ENCODE measurements at places on chromosomes 2 and 18.
A peak's percentile ranks its signal among the peaks of the same experiment; 100 is the strongest.

DNA sequence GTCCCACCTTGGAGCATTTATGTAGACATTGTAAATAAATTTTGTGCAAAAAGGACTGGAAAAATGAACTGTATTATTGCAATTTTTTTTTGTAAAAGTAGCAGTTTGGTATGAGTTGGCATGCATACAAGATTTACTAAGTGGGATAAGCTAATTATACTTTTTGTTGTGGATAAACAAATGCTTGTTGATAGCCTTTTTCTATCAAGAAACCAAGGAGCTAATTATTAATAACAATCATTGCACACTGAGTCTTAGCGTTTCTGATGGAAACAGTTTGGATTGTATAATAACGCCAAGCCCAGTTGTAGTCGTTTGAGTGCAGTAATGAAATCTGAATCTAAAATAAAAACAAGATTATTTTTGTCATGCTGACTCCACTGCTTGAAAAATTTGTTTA lies 137.5 kb downstream of the MEIS1 start:
- DNase-seq: no peak

GRCh38 chr2:236415684-236416444 lies 151.7 kb upstream of the ASB18 start:
- DNase-seq: no peak

- DNase-seq: no peak
These were observed 339.8 kb downstream of the CYP26B1 start for GRCh38 chr2:71807581-71808451.

- no peak for DNase-seq
These were observed 166.8 kb downstream of the TPGS2 start for GRCh38 chr18:36661999-36662398.

DNA sequence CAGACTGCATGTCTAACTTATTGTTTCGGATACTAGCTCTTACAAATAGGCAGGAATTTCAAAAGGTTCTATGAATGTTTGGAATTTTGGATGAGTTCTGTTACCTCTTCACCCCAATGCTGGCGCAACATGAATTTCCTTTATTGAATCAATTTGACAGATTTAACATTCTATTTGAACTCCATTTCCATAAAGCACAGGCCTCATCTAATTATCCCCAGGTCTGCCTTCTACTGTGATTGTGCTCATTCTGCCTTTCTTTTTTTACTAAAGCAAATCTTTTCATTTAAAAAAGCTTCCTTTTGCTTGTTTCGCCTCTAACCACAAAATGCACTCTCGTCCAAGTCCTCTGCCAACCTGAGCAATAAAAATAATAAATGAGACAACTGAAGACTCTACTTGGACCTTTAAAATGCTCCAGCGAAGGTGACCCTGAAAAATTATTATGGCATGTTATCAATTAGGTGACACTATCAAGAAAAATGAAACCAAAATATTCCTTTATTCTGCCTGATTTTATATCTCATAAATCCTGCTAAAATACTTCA lies 922.9 kb upstream of the FSHR start:
- DNase-seq: no peak

DNA sequence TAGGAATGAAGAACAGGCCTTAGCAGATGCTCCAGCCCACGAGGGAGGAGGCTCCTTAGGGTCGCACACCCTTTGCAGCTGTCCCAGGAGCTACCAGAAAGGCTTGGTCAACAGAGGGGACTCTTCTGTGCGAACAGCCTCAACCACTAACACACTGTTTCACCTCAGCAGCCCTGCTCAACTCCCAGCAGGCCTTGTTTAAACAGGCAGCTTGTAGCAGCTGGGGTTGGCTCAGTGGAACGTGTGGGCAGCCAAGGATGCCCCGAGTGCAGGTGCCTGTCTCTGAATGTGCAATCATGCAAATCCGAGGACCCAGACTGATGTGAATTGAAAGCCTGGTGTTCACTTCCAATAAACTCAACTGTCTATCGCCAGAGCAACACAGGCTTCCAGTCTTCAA lies 88.7 kb upstream of the CXCR4 start:
- peak; percentile 33 for DNase-seq

DNA sequence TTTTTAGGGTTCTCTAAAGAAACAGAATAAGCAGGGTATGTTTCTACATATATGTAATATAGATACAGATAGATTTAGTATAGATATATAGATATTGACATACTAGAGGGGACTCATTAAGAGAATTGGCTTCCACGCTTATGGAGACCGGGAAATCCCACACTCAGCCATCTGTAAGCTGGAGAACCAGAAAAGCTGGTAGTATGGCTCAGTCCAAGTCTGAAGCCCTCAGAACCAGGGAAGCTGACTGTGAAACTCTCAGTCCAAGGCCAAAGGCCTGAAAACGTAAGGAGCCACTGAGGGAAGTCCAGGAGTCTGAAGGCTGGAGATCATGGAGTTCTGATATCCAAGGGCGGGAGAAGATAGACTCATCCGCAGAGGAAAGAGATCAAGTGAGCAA lies 441.3 kb upstream of the CDH20 start:
- no peak for DNase-seq

DNA sequence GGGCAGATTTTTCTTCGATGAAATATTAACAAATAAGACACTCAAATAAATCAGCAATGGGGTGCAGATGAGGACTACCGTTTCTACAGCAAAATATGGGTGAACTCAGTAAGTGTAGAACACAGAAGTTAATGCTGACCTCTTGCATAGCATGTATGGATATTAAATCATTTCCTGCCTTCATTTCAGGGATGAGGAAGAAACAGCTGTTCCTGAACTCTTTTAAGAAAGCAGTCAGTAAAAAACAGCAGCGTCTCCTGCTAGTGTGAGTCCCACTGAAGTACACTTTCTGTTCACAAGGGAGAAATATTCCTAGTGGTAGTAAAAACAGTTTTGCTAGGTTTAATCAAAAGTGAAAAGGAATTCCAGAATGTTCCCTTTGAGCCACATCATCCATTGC lies 379.0 kb downstream of the ZEB2 start:
- no peak for DNase-seq

GRCh38 chr2:11542275-11542819 lies 8.5 kb downstream of the GREB1 start:
- no peak for DNase-seq

DNA sequence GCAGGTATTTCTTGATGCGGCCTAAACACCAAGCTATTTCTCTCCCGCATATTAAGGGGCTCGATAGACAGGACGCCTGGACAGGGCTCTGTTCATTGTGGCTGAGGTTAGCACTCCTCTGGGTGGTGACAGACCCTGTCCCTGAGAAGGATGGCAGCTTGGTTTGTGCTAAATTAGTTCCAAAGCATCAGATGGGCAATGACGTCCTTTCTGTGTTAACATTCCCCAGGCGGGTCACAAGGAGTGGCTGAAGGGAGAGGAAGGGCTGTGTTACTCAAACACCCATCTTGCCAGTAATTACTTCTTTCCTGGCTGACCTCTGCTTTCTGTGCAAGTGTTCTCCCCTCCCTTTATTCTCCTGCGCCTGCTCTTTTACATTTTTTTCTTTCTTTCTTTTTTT lies 75.0 kb downstream of the TMEM247 start:
- DNase-seq: no peak

DNA sequence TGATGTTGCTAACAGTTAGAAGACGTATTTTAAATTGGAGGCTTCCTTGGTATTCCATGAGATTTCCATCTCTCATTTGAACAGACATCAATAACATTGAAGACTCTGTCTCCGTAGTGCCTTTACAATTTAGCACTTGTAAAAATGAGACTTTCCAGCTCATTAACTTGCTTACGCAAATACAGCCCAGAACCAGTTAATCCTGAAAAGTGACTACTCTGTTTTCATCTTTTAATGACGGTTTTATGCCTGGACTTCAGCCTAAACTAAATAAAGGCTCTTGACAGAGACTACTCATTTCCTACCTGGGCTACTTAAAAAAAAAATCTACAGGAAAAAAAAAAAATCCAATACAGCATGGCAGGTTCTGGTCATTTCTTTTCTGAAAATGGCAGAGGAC lies 148.6 kb downstream of the LRATD1 start:
- peak; percentile 97 for DNase-seq

DNA sequence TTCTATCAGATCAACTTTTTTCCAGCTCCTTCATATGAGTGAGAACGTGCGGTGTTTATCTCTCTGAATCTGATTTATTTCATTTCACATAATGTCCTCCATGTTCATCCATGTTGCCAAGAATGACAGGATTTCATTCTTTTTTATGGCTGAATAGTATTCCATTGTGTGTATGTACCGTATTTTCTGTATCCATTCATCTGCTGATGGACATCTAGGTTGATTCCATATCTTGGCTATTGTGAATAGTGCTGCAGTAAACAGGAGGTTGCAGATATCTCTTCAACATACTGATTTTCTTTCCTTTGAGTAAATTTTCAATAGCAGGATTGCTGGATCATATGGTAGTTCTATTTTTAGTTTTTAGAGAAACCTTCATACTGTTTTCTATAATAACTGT lies 388.5 kb downstream of the DCDC2C start:
- no peak for DNase-seq
